ENCODE measurements at places on chromosomes 1 and 21.

DNA sequence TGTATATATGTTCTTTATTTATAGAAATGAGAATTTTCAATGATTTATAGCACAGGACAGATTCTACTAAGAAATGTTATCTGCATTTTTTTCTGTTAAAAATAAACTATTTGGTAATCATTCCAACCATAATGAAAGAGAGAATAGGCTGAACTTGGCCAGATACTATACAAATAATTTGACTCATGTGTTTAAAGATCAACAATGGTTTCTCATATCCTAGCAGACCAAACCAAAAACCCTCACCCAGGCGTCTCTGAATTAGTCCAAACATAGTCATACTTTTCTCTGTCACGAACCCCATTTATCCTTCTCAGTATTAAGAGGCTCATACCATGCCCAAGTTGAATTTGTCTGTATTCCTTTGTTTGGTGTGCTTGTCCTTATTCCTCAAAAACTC lies 40.3 kb downstream of the RPE65 start:
- no peak for DNase-seq

DNA sequence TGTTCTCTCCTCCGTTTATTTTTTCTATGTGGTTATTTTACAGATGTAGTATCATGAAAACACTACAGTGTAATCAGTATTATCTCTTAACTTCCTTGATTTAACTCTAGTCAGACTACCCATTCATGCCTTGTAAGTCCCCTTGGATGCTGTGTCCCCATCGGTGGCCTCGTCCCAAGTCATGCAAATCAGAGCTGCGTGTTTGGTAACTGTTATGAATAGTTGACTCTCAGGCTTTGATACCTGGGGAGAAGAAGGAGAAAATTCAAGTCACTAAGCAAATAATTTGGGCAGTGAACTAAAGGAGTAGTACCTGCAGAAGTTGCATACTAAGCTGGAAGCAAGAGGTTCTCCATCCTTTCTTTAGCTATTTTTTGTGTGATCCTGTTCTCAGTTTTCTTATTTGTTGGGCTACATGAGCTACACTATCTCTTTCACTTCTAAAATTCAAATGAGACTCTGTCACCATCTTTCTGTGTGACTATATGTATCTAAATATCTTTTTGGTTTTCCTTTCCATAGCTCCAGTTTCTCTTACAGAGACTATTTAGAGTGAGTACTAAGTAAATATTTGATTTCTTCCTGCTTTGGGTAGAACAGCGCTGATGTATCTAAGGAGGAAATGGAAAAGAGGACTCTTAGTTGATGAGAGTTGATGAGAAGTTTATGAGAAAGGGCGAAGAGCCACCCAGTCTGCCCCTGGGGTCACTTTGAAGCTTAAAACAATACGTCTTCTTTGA lies 50.9 kb downstream of the VANGL2 start:
- no peak for DNase-seq

DNA sequence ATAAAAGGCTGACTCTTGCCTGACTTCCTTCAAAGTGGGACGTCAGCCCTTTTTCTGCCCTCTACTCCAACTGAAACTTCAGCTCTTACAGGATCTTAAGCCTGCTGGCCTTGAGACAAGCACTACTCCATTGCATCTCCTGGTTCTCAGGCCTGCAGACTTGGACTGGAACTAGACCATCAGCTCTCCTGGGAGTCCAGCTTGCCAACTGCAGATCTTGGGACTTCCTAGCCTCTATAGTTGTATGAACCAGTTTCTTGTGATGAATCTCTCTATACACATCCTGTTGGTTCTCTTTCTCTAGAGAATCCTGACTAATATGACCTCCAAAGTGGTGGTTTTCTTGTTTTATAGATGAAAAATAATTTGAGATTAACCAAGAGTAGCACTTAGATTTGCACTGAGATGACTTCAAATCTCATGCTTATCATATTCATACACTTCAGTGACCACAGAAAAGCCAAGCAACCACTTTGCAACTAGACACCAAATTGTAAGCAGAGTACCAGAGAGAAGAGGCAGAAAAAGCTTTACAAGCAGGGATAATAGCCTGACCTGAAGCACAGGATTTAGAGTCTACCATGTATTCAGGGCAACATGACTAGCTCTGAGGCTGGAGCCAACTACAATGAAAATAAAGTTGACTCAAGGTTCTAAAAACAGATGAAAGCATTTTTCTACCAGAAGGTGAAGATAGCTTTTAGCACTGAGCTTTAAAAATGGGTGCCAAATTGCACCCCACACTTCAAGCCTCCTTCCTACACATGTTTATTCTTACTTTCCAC lies 661.3 kb upstream of the USP24 start:
- no peak for DNase-seq

DNA sequence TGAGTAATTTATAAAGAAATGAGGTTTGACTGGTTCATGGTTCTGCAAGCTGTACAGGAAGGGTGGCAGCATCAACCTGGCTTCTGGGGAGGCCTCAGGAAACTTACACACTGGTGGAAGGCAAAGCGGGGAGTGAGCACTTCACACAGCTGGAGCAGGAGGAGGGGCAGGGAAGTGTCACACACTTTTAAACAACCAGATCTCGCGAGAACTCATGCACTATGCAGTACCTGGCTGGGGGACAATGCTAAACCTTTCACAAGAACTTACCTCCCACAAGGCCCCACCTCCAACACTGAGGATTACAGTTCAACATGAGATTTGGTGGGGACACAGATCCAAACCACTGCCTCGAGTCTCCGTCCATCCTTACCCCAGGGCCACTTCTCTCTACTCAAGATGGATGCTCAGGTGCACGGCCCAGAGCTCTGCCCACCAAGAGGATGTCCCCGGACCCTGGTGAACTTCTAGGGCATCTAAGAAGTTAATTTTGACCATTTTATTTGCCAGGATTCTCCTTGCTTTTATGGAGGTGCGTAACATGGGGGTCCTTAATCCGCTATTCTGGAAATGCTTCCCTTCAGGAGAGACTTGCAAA lies 22.7 kb upstream of the ACTRT2 start:
- DNase-seq = no peak

- no peak for DNase-seq
These were observed 76.7 kb downstream of the USH2A start for GRCh38 chr1:216346526-216346925.

DNA sequence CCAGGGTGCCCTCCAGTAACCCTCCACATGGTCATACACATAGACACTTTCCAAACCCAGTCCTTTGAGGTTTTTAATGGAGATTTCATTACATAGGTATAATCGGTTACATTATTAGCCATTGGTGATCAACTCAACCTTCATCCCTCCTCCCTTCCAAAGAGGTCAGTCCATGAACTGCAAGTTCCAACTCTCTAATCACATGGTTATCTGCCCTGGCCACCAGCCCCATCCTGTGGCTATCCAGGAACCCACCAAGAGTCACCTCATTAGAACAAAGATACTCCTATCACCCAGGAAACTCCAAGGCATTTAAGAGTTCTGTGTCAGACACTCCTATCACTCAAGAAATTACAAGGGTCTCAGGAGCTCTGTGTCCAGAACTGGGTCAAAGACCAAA lies 12.2 kb downstream of the ATP1A4 start:
- no peak for DNase-seq

- DNase-seq = peak; percentile 53
These were observed 276.7 kb downstream of the PCP4 start for GRCh38 chr21:40143822-40144525.

DNA sequence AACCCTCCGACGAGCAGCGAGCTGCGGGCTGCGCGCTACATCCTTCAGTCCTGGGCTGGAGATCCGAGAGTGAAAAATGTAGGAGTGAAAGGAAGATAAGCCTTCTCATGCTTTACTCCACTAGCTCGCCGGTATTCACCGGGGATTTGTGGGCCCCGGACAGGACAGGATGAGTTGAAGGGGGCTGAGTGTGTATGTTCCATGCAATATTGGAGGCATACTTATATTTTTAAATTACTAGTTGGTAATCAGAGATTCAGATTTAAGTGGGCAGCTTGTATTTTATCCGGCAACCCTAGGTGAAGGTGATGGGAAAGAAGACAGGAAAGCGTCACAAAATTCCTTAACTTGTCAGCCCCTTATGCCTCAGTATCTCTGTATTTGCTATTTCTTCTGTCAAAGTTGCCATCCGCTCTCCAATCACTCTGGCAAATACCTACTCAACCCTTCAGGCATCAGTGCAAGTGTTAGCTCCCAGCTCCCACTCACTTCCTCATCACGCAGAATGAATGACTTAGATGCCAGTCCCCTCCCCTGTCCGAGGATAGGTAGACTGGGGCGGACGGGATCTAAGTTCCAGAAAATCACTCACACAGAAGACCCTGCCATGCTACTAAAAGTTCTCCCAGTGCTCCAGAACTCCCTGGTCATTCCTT lies 503 bp upstream of the PIGM start:
- DNase-seq = peak; percentile 50

DNA sequence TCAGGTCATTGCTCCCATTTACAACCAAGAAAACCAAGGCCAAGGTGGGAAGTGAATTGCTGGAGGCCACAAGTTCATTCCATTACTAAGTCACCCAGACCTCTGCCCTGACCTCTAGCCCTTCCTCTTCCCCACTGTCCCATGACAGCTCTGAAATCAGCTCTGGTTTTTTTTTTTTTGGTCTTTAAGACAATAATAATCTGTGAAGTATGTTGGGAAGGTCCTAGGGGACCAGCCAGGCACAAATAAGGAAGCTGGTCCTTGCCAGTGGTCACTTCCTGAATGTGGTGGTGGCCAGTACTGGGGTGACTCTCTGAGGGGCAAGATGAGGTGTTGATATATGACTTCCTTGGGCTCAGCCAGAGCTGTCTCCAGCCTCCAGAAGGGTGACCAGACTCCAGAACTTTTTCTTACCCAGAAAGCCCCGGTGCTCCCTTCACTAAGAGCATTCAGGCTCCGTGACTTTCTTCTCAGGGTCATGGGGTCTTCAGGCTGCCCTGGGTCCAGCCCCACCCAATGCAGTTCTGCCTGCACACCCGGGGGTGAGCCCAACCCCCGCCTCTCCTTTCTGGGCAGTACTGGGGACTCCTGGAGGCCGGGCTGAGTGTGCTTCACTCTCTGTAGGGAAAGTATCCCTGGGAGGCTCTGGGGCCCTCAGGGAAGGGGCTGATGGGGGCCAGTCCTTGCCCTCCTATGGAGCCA lies 159.6 kb downstream of the PTPRU start:
- no peak for DNase-seq

DNA sequence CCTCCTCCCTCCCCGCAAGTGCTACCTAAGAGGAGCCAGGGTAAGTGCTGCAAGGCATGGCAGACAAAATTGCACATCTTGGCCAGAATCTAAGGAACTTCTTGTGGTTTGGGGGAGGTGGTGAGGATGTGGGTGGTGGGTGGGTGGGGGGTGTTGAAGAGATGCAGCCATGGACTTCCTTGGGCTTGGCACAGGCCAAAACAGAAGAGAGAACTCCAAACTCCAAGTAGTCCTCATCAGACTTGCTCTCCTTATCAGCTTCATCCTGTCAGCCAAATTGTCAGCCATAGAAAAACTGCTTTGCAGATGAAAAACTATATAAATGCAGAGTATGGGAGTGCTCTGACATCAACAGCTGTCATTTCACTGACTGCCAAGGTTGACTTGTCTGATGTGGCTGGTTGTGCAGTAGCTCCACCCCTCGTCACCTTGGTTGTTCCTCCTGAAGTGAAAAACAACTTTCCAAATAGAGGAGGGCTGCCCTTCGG lies 7.1 kb downstream of the AMIGO1 start:
- no peak for DNase-seq

DNA sequence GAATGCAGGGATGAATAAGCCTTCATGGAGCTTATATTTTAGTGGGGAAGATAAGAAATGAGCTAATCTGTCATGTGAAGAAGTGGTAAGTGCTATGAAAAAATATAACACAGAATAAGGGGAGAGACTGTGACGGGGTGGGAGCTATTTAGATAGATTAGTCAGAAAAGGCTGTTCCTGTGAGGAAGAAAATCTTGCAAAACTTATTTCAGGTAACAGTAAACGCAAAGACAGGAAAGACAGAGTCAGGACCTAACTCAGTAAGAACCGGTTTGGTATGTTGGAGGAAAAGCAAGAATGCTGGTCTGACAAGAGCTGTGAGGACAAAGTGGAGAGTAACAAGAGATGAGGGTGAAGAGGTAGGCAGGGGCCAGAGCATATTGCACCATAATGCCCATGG lies 22.0 kb downstream of the GNAI3 start:
- no peak for DNase-seq

GRCh38 chr1:37914719-37915475 lies 32.0 kb downstream of the INPP5B start:
- no peak for DNase-seq

- DNase-seq = no peak
These were observed 21.3 kb downstream of the SLC9C2 start for GRCh38 chr1:173581383-173582079.

- no peak for DNase-seq
These were observed 218.7 kb downstream of the FMN2 start for GRCh38 chr1:240310226-240310925.

DNA sequence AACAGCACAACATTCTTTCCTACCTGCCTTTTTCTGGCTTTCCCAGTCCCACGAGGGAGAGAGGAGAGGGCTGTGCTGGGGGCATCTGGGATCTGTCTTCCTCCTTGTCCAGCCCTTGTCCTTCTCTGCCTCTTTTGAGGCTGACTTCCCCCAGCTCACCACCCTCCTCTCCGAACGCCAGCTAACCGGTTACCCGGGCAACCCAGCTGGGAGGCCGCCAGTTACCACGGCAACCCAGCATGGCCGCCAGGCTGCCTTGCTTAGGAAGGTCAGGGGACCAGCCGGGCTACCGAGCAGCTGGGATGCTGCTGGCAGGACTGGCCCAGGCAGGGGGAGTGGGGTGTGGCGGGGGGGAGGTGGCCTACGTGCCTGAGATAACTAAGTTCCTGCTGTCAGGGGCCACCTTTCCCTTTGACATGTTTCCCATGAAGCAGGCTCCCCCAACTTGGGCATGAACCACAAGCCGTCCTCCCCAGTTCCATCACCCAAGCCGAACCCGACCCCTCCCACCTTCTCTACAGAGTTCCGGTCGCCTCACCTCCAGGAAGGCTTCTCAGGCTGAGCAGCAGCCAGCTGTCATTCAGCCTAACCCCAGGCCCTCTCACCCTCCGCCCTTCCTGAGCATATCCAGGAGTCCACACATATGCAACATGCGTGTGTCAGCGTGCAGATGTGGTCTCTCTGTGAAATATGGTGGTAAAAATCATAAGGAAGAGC lies 8.7 kb downstream of the PLEKHA6 start:
- no peak for DNase-seq

DNA sequence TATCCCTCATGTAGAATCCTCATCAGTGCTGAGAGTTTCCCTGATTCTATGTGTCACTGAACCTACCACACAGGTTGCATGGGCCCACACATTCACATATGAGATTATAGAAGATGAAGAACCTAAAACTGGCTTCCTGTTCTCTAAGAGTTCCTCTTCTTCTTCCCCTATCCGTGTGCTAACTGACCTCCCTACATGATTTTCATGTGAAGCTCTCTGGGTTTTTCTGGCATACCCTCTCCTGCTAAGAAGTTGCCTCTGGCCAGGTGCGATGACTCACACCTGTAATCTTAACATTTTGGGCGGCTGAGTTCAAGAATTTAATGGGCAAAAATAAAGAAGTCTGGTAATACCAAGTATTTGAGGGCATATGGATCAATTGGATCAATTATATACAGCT lies 5.5 kb upstream of the CD244 start:
- no peak for DNase-seq

All from RKO (cell line).